A549 treated with dexamethasone at 1 μM for 4 hours (cell line): ENCODE measurements at places on chromosomes 11 and 22. TPM values are rescaled to one million over a fixed set of nuclear protein-coding genes. Genes with fewer than 3 reads are reported as not detected.

MMP7 gene
- total RNA-seq, result 20.7 to 34.8 TPM (median 25.3 TPM) in 5 replicates

TMPRSS13 gene
- total RNA-seq, result not detected in 5 replicates

CEND1 gene
- 1.7 to 3.3 TPM (median 2.3 TPM) in 5 replicates for total RNA-seq

GGT5 gene
- 3.5 to 5.3 TPM (median 4.4 TPM) in 5 replicates for total RNA-seq

DGCR6 gene
- 1.3 to 2.5 TPM (median 2.1 TPM) in 5 replicates for total RNA-seq

SYCE3 gene
- total RNA-seq, result 0.40 to 0.91 TPM (median 0.47 TPM) in 3 of 5 replicates, not detected in the others

CDCA5 gene
- total RNA-seq, result 64.4 to 77.1 TPM (median 72.9 TPM) in 5 replicates

ZDHHC8 gene
- total RNA-seq, result 20.0 to 41.2 TPM (median 35.8 TPM) in 5 replicates

OSBP2 gene
- 8.2 to 11.8 TPM (median 11.1 TPM) in 5 replicates for total RNA-seq

SMCO4 gene
- 21.5 to 26.9 TPM (median 21.5 TPM) in 5 replicates for total RNA-seq

DBX1 gene
- total RNA-seq, result not detected in 5 replicates

TBX1 gene
- 2.0 to 5.2 TPM (median 4.1 TPM) in 5 replicates for total RNA-seq

OR5AS1 gene
- not detected in 5 replicates for total RNA-seq

CDC42EP2 gene
- 16.1 to 22.5 TPM (median 19.6 TPM) in 5 replicates for total RNA-seq
